Temporal lobe (tissue), 4 donors: ENCODE measurements at places on chromosomes 11 and 22. TPM values are rescaled to one million over a fixed set of nuclear protein-coding genes. Genes with fewer than 3 reads are reported as not detected.

The USP47 gene
- 115 TPM for total RNA-seq

The SLC22A6 gene
- total RNA-seq = 5.7 TPM

The TMEM191B gene
- total RNA-seq = 2.2 TPM

The SPTBN2 gene
- 155 TPM for total RNA-seq

The OR52H1 gene
- not detected for total RNA-seq

The ZNF280B gene
- total RNA-seq = 3.9 TPM

The OR8B4 gene
- not detected for total RNA-seq

The GAL3ST3 gene
- 10.3 TPM for total RNA-seq

The SLC5A4 gene
- under 0.01 TPM for total RNA-seq

The ROBO4 gene
- 3.9 TPM for total RNA-seq

The ACRV1 gene
- total RNA-seq = 0.25 TPM

The CFAP300 gene
- total RNA-seq = 2.2 TPM

The OR51B4 gene
- total RNA-seq = not detected

The MFNG gene
- total RNA-seq = 1.5 TPM

The UPK2 gene
- not detected for total RNA-seq

The BEST1 gene
- 0.49 TPM for total RNA-seq

The LGALS12 gene
- not detected for total RNA-seq

The DDI1 gene
- not detected for total RNA-seq

The AGBL2 gene
- total RNA-seq = 0.25 TPM

The PHLDA2 gene
- total RNA-seq = not detected

The SYT8 gene
- total RNA-seq = not detected

The FADS3 gene
- 40.6 TPM for total RNA-seq

The APOBEC3A gene
- 0.25 TPM for total RNA-seq

The SNX32 gene
- total RNA-seq = 10.8 TPM

The ARHGEF17 gene
- 17.9 TPM for total RNA-seq

The SLC16A8 gene
- 1.2 TPM for total RNA-seq

The MGAT3 gene
- 25.6 TPM for total RNA-seq

The HTR3B gene
- 0.25 TPM for total RNA-seq

The POU2AF3 gene
- total RNA-seq = 0.49 TPM

The DNAJB13 gene
- 0.25 TPM for total RNA-seq

The MRGPRF gene
- 1.2 TPM for total RNA-seq

The GLB1L2 gene
- 0.98 TPM for total RNA-seq

The TH gene
- total RNA-seq = 0.25 TPM

The RRAS2 gene
- total RNA-seq = 40.8 TPM

The PRAME gene
- not detected for total RNA-seq

The OR4C6 gene
- not detected for total RNA-seq
